ENCODE measurements at places on chromosomes 4 and X.

- DNase-seq = peak; percentile 5
Observed at GRCh38 chrX:30831082-30831481, 58.0 kb downstream of the TAB3 start.

DNA sequence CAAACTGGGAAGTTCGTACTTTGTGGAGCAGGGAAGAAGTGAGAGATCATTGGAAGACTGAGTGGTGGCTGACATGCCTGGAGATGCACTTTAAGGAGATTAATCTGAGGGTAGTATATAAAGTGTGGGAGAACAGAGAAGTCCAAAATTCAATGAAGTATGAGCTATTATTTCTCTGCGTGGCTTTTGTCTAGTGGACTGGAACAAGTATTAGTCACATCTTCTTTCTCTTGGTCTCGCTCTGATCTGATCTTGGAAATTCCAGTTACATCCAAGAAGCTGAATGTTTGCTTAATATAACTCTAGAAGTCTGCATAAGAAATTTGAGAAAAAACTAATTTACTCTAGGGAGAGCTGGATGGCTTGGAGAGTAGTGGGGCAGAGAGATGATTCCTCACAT, 64.8 kb upstream of the NR0B1 start:
- DNase-seq = no peak

- DNase-seq = no peak
Observed at GRCh38 chrX:16167181-16167580, at the start of gene MAGEB17. TSS of gene MAGEB17 (plus strand) at chrX:16167481. CDS start at chrX:16170383, 2,902 bp downstream.

DNA sequence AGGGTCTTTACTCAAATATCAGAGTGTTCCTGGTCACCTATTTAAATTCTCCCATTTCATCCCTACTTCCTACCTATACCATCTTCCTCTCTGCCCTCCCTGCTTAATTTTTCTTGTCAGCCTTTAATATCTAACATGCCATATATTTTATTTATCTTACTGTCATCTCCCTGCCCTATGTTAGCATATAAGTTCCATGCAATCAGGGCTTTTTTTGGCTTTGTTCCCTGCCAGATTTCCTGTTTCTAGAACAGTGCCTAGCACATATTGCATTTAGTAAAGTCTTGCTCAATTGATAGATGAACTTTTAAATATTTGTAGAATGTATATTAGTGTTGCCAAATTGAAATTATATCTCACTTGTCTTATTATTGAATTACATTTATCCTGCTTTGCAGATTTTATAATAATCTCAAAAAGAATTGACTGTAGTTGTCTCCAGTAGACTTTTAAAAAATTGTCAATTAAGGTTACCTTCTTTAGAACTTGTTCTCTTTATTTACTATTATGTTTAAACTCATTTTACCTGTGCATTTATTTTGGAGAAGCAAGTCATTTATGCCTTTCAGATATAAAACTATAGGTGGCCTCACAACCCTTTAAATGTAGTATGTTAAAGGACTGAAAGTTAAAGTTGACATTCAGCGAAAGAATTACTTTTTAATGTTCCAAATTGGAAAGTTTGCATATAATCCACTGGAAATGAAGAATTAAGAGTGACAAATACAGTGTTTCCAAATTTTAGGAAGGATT, 108.2 kb upstream of the BMPR1B start:
- DNase-seq = no peak
